Kidney epithelial cell (primary cell): ENCODE measurements at places on chromosomes 3 and 15. TPM values are rescaled to one million over a fixed set of nuclear protein-coding genes. Genes with fewer than 3 reads are reported as not detected.

DNA sequence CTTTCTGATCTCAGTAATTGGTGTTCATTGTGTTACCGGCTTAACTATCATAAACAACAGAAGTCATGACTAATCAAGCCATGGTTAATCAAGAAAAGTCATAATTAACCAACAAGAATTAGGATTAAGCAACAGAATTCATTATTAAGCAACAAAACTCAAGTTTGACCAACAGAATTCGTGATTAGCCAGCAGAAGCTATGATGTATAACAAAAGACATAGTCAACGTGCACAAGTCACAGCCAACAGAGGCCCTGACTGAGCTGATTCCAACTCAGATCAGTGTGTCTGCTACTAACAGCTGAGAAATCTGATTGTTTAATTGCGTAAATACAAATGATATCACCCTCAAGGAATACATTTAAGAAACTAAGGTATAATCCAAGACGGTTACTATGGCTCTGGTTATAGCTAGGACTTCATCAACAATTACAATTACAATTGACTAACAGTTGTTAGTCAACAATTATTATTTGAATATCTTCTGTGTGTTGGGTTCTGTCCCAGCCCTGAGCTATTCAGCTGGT is 67.7 kb downstream of the RARB start:
- DNase-seq: no peak

- DNase-seq: peak; percentile 72
Measured at GRCh38 chr3:120113128-120114116, 19.2 kb upstream of the GSK3B start.

DNA sequence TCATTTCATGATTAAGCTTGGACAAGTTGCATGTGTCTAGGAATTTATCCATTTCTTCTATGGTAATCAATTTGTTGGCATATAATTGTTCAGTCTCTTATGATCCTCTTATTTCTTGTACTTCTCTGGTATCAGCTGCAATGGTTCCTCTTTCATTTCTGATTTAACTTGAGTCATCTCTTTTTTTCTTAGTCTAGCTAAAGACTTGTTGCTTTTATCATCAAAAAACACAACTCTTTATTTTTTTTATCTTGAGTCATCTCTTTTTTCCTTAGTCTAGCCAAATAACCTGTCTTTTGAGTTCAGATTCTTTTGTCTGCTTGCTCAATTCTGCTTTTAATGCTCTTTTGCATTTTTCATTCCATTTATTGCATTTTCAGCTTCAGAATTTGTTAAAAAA is 37.3 kb downstream of the UBE3A start:
- DNase-seq: no peak

The RTP4 gene
- total RNA-seq: 1.2 and 1.5 TPM in 2 replicates

The PIGZ gene
- 0.88 and 1.1 TPM in 2 replicates for total RNA-seq

DNA sequence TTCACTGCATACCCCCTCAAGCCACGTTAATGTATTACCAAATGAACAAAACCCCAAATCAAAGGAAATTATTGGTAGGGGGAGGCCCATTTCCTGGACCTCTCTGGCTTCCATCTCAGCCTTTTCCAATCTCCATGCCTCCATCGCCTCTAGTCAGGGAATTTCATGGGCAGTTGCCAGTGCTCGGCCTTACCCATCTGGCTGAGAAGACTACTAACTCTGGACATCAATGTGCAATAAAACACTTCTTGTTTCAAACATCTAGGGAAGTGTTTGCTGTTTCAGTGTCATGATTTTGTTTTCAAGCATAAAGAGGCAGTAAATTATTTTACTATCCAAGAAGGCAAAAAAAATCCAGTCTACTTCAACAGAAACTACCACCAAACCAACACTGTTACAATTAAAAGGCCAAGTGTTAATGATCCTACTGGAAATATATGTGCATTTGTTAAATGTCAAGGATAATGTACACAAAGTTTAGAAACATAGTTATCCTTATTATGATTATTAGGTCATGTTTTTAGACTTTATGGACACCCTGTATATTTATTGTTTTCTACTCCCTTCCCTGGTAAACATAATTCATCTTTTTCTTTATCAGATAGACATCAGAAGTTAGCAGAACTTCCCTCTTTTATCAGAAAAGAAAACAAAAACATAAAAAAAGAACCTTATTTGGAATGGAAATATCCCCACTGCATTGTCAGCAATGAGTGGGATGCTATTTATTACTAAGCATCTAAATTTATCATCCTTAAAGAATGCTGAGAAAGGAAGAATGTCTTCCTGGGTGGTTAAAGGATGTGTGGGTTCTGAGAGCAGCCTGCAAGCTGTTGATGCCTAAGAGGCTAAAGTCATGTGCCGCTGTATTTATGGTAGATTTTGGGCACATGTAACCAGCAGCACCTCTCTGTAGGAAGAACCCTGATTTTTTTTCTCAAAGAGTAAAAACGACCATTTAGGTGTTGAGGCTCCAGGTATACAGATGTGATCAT is 15.2 kb downstream of the LDHAL6B start:
- DNase-seq: peak; percentile 71

GRCh38 chr3:13307041-13307440 is 113.1 kb downstream of the NUP210 start:
- DNase-seq: no peak

The HYAL1 gene
- total RNA-seq: 0.14 TPM in 1 of 2 replicates, not detected in the other

- DNase-seq: no peak
Measured at GRCh38 chr15:58309963-58310928, 121.5 kb upstream of the LIPC start.

The TIMP4 gene
- 1.1 and 2.8 TPM in 2 replicates for total RNA-seq

GRCh38 chr3:128655531-128655930 is 4.9 kb upstream of the RPN1 start:
- DNase-seq: no peak

GRCh38 chr3:15276028-15276724 is 56.2 kb downstream of the SH3BP5 start:
- no peak for DNase-seq

The TNNC1 gene
- 1.4 and 5.7 TPM in 2 replicates for total RNA-seq

- DNase-seq: no peak
Measured at GRCh38 chr3:50603261-50604109, 8.1 kb downstream of the CISH start.

The ZIC1 gene
- not detected in 2 replicates for total RNA-seq

The CHRNA3 gene
- 0.07 and 0.46 TPM in 2 replicates for total RNA-seq

DNA sequence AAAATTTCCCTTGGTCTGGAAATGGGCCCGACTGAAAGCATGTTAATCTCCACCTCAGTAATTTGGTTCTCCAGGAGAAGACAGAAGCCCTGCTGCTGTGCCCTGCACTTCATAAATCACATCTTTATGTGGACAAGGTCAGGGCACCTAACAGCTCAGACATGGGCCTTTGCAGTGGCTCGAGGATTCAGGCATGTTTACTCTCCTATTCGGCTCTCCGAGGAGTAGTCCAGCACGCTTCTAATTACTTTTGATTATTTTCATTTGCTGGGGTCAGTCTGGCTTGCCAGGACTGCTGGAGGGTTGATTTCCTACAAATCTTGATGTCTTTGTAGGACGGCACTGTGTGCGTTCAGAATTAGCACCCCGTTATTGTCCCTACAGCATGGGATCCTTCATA is 511.2 kb downstream of the MECOM start:
- DNase-seq: no peak
